Ecto neural progenitor cell (in vitro differentiated cells): ENCODE measurements at places on chromosomes 5 and 9.

GRCh38 chr9:1977026-1977425 is 38.1 kb upstream of the SMARCA2 start:
- no peak for DNase-seq

- no peak for DNase-seq
These were observed 1.9 kb upstream of the RIC1 start for GRCh38 chr9:5626727-5627634.

DNA sequence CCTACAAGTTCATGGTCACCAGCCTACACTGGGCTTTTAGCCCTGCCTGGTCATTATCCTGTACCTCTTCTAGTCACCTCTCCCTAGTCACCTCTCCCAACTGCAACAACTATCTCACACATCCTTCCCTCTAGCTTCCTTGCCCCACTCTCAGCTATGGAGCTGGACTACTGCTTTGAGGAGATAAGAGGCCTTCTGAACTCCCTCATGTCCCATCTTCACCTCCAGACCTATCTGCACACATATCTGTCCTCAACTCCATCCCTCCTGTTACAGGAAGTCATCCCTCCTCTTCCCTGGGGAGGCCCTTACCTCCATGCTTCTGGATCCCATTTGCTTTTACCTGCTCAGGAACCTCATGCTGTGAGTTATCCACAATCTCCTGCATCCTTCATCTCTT is 5.7 kb downstream of the RPP25L start:
- DNase-seq = no peak

- no peak for DNase-seq
These were observed 194.6 kb downstream of the OLFM1 start for GRCh38 chr9:135281791-135282737.

DNA sequence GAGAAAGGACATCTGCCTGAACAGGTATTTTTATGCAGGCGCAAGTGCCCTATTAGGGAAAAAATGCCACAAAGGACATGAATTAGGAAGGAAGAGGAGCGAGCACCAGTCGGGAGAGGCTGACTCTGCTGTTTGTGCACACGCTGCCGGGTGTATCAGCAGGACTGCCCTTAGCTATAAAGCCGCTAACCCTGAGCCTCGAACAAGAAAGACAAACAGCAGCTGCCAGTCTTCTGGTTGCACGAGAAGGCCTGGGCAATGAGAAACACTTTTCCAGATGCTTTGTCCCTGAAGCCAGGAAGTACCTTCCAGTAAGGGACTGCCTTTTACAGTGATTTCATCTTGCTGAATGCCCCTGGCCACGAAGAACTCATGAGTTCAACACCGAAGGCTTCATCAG is 12.6 kb downstream of the QSOX2 start:
- no peak for DNase-seq

- no peak for DNase-seq
These were observed 75.0 kb downstream of the LIX1 start for GRCh38 chr5:97067296-97067850.

- no peak for DNase-seq
These were observed 734 bp downstream of the SKP1 start for GRCh38 chr5:134175921-134176510.

DNA sequence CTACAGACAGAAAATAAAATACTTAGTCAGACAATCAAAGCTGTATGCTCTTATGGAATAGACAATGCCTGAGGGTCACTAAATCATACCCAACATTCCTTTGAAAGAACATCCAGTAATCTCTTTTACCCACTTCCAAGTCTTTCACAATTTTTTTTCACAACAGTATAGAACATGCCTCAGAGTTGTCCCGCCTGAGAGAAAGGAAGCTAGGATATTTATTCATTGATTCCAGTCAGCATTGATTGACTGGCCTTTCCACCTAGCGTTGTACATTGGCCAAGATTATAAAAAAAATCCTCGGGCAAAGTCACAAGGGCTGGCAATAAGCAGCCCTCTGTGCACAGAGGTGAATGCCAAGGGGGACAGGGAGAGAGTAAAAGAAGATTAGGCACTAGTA is 318.1 kb upstream of the PIK3R1 start:
- no peak for DNase-seq

DNA sequence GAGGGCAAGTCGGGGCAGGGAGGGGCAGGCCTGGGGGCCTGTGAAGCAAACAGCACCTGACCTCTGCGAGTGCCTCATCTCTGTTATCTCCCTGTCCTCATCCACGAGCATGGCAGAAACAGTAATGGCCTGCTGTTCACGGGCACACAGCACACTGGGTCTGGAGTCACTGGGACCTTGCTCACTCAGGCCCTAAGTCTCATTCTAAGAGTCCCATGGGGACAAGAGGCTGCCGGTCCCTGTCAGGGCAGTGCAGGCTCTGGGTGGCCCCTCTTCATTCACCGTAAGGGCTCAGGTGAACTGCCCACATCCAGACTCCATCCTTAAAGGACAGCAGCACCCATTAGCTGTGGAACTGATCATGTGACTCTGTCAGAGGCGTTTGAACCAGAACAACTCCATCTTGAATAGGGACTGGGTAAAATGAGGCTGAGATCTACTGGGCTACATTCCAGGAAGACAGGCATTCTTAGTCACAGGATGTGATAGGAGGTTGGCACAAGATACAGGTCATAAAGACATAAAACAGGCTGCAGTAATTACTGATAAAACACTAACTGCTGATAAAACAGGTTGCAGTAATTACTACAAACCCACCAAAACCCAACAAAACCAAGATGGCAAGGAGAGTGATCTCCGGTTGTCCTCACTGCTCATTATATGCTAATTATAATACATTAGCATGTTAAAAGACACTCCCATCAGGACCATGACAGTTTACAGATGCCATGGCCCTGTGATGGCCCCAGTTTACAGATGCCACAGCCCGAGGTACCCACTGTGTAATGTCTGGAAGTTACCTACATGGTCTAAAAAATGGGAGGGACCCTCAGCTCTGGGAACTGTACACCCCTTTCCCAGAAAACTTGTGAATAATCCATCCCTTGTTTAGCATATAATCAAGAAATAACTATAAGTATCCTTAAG is 28.7 kb downstream of the BICD2 start:
- no peak for DNase-seq

DNA sequence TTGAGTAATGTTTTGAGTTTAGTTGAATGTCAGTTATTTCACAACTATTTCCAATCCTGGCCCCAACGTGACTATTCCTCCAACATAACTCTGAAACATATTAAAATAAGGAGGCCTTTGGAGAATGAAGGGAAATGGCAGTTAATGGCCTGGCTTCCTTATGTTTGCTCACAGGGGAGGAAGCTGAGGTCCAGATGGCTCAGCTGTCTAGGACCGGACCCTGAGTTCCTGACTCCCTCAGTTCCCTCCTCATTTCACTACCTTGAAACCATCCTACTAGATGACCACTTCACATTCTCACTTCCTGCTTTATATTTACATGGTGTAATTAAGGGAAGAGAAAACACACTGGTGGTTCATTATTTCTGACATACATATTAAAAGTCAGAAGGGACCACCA is 6.6 kb downstream of the OTULINL start:
- DNase-seq = no peak
